Calu3 (cell line): ENCODE measurements at places on chromosomes 3 and 15. TPM values are rescaled to one million over a fixed set of nuclear protein-coding genes. Genes with fewer than 3 reads are reported as not detected.

Gene GABRG3
- total RNA-seq, result not detected in 2 replicates

Gene HYAL1
- 1.3 and 1.5 TPM in 2 replicates for total RNA-seq

Gene WNT5A
- total RNA-seq, result 0.14 and 0.69 TPM in 2 replicates

Gene ARGFX
- total RNA-seq, result not detected in 2 replicates

Gene GSK3B
- 45.4 and 48.6 TPM in 2 replicates for total RNA-seq

Gene NPAP1
- total RNA-seq, result not detected in 2 replicates

Gene RGMA
- 0.73 and 0.78 TPM in 2 replicates for total RNA-seq

Gene PLA2G4E
- total RNA-seq, result 0.09 TPM in 1 of 2 replicates, not detected in the other

Gene SCG5
- 1.9 TPM in 1 of 2 replicates, not detected in the other for total RNA-seq

Gene EFHB
- total RNA-seq, result not detected in 2 replicates

Gene SLC25A20
- 7.9 and 11.4 TPM in 2 replicates for total RNA-seq

Gene GOLGA8Q
- not detected in 2 replicates for total RNA-seq

Gene EFCAB12
- total RNA-seq, result 0.42 and 0.54 TPM in 2 replicates

Gene ADAMTS7
- 1.3 and 1.4 TPM in 2 replicates for total RNA-seq

Gene EPB42
- total RNA-seq, result not detected in 2 replicates

Gene SLC24A5
- total RNA-seq, result not detected in 2 replicates

Gene PIF1
- 33.9 and 51.5 TPM in 2 replicates for total RNA-seq

Gene CXCR6
- total RNA-seq, result not detected in 2 replicates
